ENCODE measurements at places on chromosomes 2 and 18.

DNA sequence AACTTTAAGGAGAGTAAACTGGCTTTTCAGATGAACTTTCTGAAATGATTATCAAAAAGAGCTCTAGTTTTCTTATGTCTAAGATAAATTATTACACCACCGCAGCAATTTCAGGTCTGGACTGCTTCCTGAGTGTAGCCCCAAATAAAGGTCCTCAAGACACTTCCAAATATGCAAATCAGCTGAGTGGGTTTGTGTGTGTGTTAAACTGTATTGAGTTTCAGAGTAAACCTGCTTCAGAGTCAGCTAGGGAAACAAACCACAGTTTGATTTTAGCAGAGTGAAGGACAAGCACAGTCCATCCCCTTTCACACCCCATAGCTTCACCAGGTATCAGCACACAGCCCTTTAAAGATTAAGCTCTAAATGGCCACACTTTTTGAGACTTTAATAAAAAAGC, 168.7 kb downstream of the NRXN1 start:
- no peak for DNase-seq

GRCh38 chr2:129806990-129807389, 172.5 kb upstream of the RAB6C start:
- DNase-seq, result no peak

DNA sequence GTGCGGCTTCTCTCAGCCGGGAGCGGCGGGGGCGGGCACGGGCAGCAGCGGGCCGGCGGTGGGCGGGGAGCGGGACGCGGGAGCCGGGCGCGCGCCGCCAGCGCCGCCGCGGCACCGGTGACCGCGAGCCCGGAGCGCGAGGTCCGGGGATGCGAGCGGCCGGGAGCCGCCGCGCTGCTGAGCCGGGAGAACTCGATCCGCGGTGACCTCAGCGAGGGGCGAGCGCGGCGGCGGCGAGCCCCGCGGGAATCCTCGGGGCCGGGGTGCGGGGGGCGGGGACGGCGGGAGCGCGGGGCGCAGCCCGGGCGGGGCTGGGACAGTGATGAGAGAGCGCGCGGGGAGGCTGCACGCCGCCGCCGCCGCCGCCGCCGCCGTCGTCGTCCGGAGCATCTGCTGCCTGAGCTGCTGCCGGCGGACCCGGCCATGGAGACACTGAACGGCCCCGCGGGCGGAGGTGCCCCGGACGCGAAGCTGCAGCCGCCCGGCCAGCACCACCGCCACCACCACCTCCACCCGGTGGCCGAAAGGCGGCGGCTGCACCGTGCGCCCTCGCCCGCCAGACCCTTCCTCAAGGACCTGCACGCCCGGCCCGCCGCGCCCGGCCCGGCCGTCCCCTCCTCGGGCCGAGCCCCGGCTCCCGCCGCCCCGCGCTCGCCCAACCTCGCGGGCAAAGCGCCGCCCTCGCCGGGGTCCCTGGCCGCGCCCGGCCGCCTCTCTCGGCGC, at the start of gene MTCL1:
MTCL1 (plus strand) TSS at position 319 of the 723 bp plus-strand sequence; CDS start at position 424, 105 bp downstream.
- DNase-seq, result peak; percentile 4

DNA sequence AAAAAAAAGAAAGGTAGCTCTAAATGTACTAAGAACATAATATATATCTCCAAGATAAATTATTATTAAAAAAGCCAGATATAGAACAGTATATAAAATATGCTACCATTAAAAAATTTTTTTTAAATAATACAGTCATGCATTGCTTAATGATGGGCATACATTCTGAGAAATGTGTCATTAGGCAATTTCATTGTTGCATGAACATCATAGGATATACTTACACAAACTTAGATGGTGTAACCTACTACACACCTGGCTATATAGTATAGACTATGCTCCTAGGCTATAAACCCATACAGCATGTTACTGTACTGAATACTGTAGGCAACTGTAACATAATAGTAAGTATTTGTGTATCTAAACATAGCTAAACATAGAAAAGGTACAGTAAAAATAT, 18.3 kb upstream of the LAPTM4A start:
- no peak for DNase-seq

GRCh38 chr2:47521666-47522285, 118.8 kb downstream of the MSH2 start:
- no peak for DNase-seq

GRCh38 chr18:61851940-61852451, 40.8 kb downstream of the RNF152 start:
- no peak for DNase-seq

- DNase-seq, result no peak
These were observed 135.0 kb upstream of the KLHL14 start for GRCh38 chr18:32907648-32908423.

- DNase-seq, result no peak
These were observed 45.8 kb upstream of the SMIM21 start for GRCh38 chr18:75473316-75473715.

- DNase-seq, result no peak
These were observed 179.6 kb downstream of the SATB2 start for GRCh38 chr2:199278099-199278498.

GRCh38 chr2:174779361-174779928, 15.2 kb upstream of the CHRNA1 start:
- no peak for DNase-seq

DNA sequence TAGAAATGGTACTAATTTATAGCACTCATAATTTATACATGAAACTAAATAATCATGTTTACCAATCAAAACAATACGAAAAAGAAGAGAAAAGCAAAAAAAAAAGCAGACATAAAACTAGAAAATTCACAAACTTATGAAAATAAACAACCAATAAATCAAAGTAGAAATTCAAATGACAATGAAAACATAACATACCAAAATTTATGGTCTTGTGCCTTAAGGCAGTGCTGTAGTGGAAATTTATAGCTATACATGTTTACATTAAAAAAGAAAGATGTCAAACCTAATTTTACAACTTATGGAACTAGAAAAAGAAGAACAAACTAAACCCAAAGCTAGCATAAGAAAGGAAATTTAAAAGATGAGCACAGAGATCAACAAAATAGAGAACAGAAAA, 16.1 kb upstream of the SPR start:
- DNase-seq, result no peak

GRCh38 chr18:53874103-53874502, 350.4 kb downstream of the MBD2 start:
- DNase-seq, result no peak

- DNase-seq, result peak; percentile 76
These were observed 606 bp downstream of the TMEM237 start for GRCh38 chr2:201642579-201643215.

DNA sequence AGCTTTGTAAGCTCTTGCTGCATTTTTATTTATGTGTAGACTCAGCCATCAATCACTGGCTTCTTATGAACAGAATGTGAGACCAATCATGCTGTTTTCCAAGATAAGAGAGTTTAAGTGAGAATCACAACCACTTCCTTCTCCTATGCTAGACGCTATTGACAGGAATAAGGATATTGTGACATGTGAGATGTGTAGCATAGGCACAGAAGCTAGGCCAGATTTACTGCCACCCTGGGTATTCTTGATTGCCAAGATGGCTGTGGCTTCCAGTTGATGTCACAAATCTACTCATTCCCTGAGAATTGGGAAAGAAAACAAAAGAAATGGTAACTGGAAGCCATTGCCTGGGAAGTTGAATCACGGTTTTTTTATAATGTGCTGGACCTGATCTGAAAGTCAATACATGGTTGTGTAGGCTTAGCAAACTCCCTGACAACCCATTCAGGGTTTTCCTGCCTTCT, 49.9 kb downstream of the RAB27B start:
- DNase-seq, result no peak

DNA sequence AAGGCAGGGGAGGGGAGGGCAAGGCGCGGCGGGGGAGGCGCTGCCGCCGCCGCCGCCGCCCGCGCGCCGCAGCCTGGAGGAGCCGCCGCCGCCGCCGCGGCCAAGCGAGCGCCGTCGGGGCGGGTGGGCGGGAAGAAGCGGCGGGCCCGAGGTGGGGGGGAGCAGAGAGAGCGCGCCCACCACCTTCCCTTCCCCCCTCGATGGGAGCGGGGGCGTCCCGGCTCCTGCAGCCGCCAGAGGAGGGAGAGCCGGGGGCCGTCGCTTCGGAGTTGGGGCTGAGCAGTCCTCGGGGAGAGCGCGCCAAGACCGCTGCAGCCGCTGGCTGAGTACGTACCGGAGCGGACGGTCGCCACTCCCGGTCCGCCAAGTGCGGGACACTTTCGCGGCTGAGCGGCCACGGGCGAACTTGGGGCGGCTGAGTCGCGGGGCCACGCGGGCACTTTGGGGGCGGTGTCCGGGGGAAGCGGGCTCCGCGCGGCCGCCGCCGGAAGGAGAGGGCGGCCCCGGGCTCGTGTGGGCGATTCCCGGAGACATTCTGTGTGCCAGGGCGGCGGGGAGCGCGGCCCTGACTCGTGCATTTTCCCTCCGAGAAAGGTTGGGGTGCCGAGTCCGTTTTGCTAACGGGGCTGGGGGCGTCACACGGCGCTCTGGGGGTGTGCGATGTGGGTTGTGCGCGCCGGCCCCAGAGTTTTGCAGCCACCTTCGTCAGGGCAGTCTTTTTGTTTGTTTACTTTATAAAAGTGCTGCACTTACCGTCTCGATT, at the start of gene NAB1:
NAB1 (plus strand) TSS at position 49 of the 763 bp plus-strand sequence. CDS start 10,094 bp downstream, outside the sequence.
- DNase-seq, result no peak

GRCh38 chr2:202764991-202765390, 106.6 kb downstream of the ICA1L start:
- DNase-seq, result no peak

- DNase-seq, result no peak
These were observed 68.8 kb upstream of the GLS start for GRCh38 chr2:190811811-190812210.

GRCh38 chr2:231708773-231709635, 679 bp downstream of the PTMA start:
- no peak for DNase-seq

DNA sequence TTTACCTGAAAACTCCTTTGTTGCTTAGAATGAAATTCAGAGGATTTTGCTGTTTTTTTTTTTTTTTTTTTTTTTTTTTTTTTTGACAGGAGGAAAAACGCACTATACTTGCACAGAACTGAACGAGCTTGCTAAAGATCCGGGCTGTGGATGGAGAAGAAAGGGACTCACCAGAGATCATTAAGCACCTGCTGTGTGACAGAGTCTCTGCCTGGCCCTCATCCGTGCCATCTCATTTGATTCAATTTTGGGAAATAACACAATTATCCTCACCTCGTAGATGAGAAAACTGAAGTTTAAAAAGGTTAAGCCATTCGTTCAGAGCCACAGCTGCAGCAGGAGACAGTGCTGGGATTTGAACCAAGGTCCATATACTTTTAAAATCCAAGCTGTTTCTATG, 775.4 kb upstream of the ID2 start:
- no peak for DNase-seq

DNA sequence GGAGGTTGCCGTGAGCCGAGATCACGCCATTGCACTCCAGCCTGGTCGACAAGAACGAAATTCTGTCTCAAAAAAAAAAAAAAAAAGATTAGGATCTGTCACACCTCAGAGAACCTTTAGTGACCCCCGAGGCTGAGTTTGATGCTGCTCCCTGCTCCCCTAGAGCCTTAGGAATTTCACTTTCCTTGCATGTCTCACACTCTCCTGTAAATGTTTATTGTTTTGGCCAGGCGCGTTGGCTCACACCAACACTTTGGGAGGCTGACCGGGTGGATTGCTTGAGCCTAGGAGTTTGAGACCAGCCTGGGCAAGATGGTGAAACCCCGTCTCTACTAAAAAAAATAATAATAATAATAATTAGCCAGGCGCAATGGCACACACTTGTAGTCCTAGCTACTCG, 31.5 kb downstream of the SRSF7 start:
- DNase-seq, result no peak
